Naive thymus-derived CD8-positive, alpha-beta T cell (primary cell): ENCODE measurements at places on chromosomes 5 and 9. TPM values are rescaled to one million over a fixed set of nuclear protein-coding genes. Genes with fewer than 3 reads are reported as not detected.
A peak's percentile ranks its signal among the peaks of the same experiment; 100 is the strongest.

The LOX gene
- not detected for total RNA-seq

The IRX1 gene
- total RNA-seq: not detected

The DBH gene
- total RNA-seq: not detected

The ANXA1 gene
- total RNA-seq: 89.4 TPM

The ABO gene
- not detected for total RNA-seq

The TAF11L12 gene
- total RNA-seq: not detected

The ADCY2 gene
- not detected for total RNA-seq

The TGFBI gene
- total RNA-seq: 11.7 TPM

The TERT gene
- total RNA-seq: not detected

- DNase-seq: no peak
- H3K36me3 ChIP-seq: peaks cover 2% of the 10 kb centered on the region
- no peak overlapping the region for H3K27ac ChIP-seq
- H3K4me3 ChIP-seq: no peak overlapping the region
- H3K27me3 ChIP-seq: no peaks in the 10 kb centered on the region
Observed at GRCh38 chr5:173669483-173669882, 53.0 kb upstream of the BOD1 start.

GRCh38 chr5:145980259-145980658 is 43.9 kb downstream of the SH3RF2 start:
- H3K27me3 ChIP-seq: no peaks in the 10 kb centered on the region
- no peak overlapping the region for H3K27ac ChIP-seq
- H3K4me1 ChIP-seq: no peaks in the 10 kb centered on the region
- H3K4me3 ChIP-seq: no peak overlapping the region

DNA sequence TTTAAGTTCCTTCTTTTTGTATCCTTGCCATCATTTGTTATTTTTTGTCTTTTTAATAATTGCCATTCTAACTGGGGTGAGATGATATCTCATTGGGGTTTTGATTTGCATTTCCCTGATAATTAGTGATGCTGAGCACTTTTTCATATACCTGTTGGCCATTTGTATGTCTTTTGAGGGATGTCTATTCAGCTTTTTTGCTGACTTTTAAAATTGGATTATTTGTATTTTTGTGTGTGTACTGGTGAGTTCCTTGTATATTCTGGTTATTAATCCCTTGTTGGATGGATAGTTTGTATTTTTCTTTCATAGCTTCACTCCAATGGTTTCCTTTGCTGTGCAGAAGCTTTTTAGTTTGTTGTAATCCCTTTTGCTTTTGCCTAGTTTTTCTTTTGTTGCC is 19.1 kb downstream of the RCL1 start:
- H3K27ac ChIP-seq: no peak overlapping the region
- DNase-seq: no peak
- H3K4me1 ChIP-seq: peaks cover 50% of the 10 kb centered on the region
- H3K27me3 ChIP-seq: no peaks in the 10 kb centered on the region
- no peak overlapping the region for H3K4me3 ChIP-seq

DNA sequence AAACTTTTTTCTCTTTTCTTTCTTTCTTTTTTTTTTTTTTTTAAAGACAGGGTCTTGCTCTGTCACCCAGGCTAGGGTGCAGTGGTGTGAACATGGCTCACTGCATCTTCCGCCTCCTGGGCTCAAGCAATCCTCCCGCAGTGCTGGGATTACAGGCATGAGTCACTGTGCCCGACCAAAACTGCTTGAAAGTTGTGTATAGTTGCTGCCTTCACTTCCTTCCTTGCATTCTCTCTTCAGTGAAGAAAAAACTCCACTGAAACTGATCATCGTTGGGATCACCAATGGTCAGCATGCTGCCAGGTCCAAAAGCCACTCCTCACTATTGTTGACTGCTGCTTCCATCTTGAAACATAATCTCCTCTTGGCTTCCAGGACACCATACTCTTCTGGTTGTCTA is 66.6 kb upstream of the CTNNA1 start:
- H3K27me3 ChIP-seq: peaks cover 44% of the 10 kb centered on the region
- peaks cover 5% of the 10 kb centered on the region for H3K36me3 ChIP-seq
- H3K27ac ChIP-seq: no peak overlapping the region
- DNase-seq: no peak
- H3K4me3 ChIP-seq: no peak overlapping the region

DNA sequence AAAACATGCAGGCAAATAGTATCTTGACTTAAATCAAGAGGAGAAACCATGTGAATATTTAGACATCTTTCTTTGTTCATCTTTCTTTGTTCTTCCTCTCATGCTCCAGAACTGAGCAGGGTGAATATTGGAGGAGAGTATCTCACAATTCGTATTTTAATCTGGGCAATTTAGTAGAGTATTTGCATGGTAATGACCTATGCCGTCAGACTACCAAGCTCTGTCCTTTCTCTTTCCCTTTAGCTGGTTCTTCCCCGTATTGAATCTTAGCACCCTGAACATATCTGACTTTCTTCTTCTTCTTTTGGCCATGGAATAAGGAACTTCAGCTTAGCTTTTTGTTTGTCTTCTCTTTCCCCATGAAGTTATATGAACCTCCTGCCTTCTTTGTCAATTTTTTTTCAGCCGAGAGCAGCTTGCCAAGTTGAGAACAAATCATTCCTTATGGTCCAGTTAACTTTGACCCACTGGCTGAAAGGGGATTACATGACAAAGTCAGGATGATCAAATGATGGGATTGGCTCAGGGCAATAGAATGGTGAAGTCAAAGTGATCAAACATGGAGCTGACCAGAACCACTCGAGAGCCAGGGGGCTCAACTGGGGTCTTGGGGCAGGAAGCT is 95.8 kb downstream of the DAPK1 start:
- no peak overlapping the region for H3K4me3 ChIP-seq
- no peak overlapping the region for H3K27ac ChIP-seq
- H3K36me3 ChIP-seq: no peaks in the 10 kb centered on the region
- no peak for DNase-seq
- H3K4me1 ChIP-seq: peaks cover 4% of the 10 kb centered on the region

- no peak overlapping the region for H3K27ac ChIP-seq
- H3K36me3 ChIP-seq: peaks cover 4% of the 10 kb centered on the region
- peak; percentile 30 for DNase-seq
- H3K4me3 ChIP-seq: peak overlapping the region; percentile 4
- H3K4me1 ChIP-seq: peaks cover 45% of the 10 kb centered on the region
Observed at GRCh38 chr9:122095010-122095767, 2.1 kb upstream of the TTLL11 start.

- no peak for DNase-seq
- no peaks in the 10 kb centered on the region for H3K36me3 ChIP-seq
- H3K4me1 ChIP-seq: no peaks in the 10 kb centered on the region
Observed at GRCh38 chr9:116907989-116908388, 220.9 kb downstream of the TRIM32 start.

GRCh38 chr9:25461416-25461815 is 216.8 kb downstream of the TUSC1 start:
- H3K27me3 ChIP-seq: no peaks in the 10 kb centered on the region
- H3K4me3 ChIP-seq: no peak overlapping the region

- H3K4me3 ChIP-seq: peak within 1 kb of the TSS; percentile 93
- peaks cover 14% of the 10 kb centered on the region for H3K36me3 ChIP-seq
- peaks cover 50% of the 10 kb centered on the region for H3K4me1 ChIP-seq
Observed at GRCh38 chr9:36399980-36400331, at the start of gene RNF38. RNF38 (minus strand) TSS chr9:36400269; CDS start chr9:36400108, 161 bp downstream.

DNA sequence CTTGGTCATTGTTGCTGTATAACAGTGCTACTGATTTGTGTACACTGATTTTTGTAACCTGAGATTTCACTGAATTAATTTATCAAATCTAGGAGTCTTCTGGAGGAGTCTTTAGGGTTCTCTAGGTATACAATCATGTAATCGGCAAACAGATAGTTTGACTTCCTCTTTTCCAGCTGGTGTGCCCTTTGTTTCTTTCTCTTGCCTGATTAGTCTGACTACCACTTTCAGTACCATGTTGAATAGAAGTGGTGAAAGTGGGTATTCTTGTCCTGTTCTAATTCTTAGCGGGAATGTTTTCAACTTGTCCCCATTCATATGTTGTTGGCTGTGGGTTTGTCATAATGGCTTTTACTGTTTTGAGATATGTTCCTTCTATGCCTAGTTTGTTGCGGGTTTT is 24.7 kb upstream of the RANBP6 start:
- H3K27me3 ChIP-seq: peaks cover 15% of the 10 kb centered on the region
- no peak for DNase-seq
- H3K4me3 ChIP-seq: no peak overlapping the region
- H3K36me3 ChIP-seq: no peaks in the 10 kb centered on the region
- no peak overlapping the region for H3K27ac ChIP-seq

GRCh38 chr9:21904776-21905175 is 89.4 kb downstream of the CDKN2A start:
- DNase-seq: no peak
- peaks cover 78% of the 10 kb centered on the region for H3K36me3 ChIP-seq
- H3K27me3 ChIP-seq: no peaks in the 10 kb centered on the region
- no peak overlapping the region for H3K4me3 ChIP-seq
- no peak overlapping the region for H3K27ac ChIP-seq

GRCh38 chr9:92717201-92718085 is 47.2 kb downstream of the BICD2 start:
- DNase-seq: no peak
- H3K4me3 ChIP-seq: no peak overlapping the region
- H3K27ac ChIP-seq: no peak overlapping the region

GRCh38 chr9:98971168-98971914 is 27.6 kb downstream of the COL15A1 start:
- H3K27me3 ChIP-seq: peaks cover 8% of the 10 kb centered on the region
- H3K4me3 ChIP-seq: no peak overlapping the region
- no peaks in the 10 kb centered on the region for H3K4me1 ChIP-seq
- H3K27ac ChIP-seq: no peak overlapping the region
- no peak for DNase-seq

- H3K4me1 ChIP-seq: peaks cover 17% of the 10 kb centered on the region
- H3K27ac ChIP-seq: no peak overlapping the region
- H3K27me3 ChIP-seq: peaks cover 84% of the 10 kb centered on the region
- no peak for DNase-seq
- H3K36me3 ChIP-seq: no peaks in the 10 kb centered on the region
Observed at GRCh38 chr9:121654499-121655140, 3.2 kb downstream of the DAB2IP start.
